SK-N-MC (cell line): ENCODE measurements at places on chromosomes 13 and 19.

DNA sequence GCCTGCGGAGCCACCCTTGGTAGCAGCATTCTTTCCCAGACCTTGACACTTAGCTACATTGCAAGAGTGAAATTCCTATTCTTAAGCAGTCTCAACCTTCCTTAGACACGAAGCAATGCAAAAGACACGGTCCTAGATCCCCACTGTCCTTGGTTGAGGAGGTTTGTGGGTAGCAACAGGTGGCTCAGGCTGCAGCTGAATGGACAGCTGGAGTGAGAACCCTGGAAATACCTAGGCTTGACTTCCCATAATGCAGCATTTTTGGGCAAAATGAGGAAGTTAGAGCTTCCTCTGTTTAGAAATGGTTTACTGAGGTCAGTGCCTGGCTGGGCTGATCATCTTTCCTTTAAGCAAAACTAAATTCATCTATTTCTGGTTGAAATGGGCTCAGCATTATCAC, 296.6 kb downstream of the RFC3 start:
- DNase-seq: no peak

DNA sequence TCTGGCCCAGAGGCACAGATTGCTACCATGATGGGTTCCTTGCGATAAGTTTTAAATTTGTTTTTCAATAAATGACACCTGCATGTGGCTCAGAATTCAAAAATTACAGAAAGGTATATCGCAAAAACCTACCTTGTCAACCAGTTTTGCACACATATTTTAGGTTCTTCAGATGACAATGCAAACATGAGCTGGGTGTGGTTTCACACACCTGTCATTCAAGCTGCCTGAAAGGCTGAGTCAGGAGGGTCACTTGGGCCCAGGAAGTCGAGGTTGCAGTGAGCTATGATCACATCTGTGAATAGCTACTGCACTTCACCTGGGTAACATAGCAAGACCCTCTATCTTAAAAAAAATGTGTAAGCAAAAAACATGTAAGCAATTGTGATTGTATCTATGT, 56.1 kb downstream of the DNM2 start:
- no peak for DNase-seq

DNA sequence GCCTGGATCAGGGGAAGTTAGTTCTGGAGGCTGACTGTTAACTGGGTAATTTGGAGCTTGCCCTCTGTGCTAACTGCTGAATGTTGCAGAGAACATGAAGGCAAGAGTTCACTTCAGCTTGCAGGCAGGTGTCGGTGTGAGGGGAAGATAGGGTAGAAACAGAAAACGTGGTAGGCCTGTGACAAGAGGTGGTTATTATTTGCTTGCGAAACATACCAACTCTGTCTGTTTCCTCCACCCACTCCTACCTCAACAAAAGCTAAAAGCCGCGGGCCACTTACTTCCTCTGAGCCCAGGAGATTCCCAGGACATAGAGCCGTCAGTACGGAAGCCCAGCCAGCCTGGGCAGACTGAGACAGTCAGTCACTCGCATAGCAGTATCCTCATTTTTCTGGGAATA, 119.2 kb upstream of the ABCC4 start:
- DNase-seq: no peak

DNA sequence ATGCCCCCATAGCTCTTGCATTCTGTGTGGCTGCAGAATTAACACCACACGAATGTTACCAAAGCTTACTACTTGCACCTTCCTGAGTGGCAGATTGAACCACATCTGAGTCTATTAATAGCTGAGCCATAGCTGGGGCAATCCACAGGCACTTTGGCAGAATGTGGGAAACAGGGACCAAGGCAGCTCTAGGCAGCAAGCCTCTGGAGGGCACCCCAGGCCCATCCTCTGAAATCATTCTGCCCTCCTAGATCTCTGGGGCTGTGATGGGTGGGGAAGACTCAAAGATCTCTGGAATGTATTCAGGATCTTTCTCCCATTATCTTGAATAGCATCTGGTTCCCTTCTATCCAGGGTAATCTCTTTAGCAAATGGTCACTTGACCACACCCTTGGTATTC, 139.3 kb downstream of the TNFRSF19 start:
- DNase-seq: no peak

DNA sequence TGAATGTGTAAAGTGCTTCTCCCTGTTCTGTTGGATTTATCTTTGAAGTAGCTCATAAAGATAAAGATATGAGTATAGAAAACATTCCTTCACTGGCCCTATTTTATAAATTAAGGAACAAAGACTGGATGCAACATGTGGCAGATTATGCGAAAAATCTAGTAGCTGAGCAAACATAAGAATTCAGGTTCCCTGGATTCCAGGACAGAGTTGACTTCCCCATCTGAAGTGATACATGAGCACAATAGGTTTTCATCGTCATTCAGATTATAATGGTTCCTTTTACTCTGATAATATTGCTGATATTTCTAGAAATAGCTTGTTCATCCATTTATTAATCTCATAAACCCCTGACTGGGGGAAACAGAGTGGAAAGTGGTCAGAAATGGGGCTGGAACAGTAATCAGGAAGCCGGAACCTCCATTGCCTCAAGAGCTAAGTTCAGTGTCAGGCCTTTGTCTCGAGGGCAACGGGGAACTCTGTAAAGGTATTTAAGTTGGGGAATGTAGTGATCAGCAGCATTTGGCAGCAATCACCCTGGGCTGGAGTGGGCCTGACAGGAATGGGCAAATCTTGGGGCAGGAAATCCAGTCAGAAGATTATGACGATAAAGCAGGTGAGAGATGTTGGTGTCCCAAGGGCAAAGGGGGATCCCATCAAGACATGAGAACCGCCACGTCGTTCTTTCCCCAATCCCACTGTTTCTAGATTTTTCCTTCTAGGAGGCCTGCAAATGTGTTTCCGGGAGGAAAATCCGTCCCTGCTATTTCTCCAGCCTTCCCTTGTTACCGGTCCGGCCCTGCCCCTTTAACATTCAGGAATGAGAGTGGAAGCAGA, 232.5 kb upstream of the SERP2 start:
- DNase-seq: no peak

GRCh38 chr13:99464441-99464949, 36.8 kb upstream of the TM9SF2 start:
- DNase-seq: no peak

DNA sequence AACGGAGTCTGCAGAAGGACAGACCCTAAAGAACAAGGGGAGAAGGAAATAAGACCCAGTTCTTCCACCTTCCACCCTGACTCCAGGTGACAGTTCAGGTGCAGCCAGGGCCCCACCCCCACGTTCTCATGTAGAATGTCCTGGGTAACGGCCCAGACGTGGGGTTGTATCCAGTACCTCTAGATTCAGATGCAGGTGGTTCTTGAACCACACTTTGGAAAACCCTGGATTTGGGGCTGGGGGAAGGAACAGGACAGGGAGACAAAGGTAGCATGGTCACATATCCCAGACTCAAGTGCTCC, 2.2 kb downstream of the DMPK start:
- no peak for DNase-seq

- DNase-seq: no peak
Observed at GRCh38 chr19:17031741-17032140, 5.1 kb upstream of the CPAMD8 start.

- DNase-seq: no peak
Observed at GRCh38 chr19:45599286-45599685, 2.7 kb downstream of the GPR4 start.
